ENCODE measurements at places on chromosomes 6 and 20. TPM values are rescaled to one million over a fixed set of nuclear protein-coding genes. Genes with fewer than 3 reads are reported as not detected.

GRCh38 chr20:20528861-20529260, 161.0 kb downstream of the INSM1 start:
- DNase-seq = no peak

DNA sequence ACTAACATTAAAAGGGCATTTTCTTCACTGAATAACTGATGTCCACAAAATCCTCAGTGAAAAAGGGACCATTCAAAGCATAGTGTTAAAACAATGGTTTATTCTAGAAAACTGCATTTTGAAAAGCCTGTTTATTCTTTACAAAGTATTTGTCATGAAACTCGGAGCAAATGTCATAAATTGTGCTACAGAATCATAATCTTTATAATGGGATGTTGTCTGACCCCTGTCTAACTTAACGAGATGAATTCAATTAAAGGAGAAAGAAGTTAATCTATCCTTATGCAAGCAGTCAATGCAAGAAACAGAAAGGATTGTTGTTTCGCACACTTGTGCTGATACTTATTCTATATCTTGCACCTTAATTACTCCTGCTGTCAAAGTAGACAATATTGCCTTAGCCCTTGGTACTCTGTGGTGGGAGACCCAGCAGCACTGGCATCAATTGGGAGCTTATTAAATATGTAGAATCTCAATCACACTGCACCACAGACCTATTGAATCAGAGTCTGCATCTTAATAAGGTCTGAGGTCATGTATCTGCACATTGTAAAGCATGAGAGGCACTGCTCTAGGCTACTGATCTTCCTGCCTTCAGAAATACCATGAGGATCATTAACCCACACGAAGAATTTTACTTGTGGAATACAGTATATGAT, 708.3 kb downstream of the HDGFL1 start:
- DNase-seq = no peak

DNA sequence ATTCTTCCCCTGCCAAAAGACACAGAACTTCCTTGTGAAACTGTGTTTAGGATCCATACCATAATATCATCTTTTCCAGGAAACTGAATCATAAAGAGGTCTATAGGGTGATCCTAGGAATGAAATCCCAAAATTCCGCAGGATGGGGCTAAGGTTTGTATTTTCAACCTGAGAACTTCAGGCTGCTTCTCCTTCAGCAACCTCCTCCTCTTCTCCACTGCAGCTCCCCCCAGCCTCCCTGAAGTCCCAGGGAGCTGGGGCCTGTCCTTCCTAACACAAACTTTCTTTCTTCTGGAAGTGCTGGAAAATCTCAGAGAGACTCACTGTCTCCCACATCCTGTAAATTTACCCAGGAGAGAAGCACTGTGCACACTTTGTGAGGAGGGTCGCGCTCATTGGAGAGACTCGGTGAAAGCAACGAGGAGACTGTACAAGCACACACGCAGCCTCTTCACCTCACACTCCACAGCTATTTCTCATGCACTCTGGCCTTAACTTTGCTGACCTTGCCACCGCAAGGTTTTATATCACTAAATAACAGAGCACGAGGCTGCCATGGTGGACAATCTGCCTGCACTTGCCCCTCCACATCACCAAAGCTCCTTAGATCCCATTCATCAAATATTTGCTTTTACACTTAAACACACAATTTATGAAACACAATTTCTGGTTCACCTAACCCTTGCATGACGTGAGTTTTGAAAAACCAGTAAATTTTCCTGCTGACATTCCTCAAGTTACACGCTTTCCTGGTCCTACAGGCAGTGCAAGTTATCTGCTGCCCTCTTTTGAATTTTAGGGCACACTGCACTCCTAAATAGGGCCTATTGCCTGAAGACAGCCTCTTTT, 14.3 kb downstream of the ID4 start:
- DNase-seq = peak; percentile 38

LAMP5 gene
- total RNA-seq = 0.37 TPM

All from WTC11 (cell line).